ENCODE measurements at places on chromosomes 1 and 21.

DNA sequence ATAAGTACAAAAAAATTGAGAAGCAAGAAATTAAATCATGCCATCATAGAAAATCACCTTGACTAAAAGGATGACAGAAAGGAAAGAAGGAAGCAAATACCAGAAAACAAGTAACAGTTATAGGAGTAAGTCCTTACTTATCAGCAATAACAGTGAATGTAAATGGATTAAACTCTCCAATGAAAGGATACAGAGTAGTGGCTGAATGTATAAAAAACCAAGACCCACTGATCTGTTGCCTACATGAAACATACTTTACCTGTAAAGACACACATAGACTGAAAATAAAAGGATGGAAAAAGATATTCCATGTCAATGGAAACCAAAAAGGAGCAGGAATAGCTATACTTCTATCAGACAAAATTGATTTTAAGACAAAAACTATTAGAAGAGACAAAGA, 52.2 kb downstream of the RABGAP1L start:
- DNase-seq, result no peak

DNA sequence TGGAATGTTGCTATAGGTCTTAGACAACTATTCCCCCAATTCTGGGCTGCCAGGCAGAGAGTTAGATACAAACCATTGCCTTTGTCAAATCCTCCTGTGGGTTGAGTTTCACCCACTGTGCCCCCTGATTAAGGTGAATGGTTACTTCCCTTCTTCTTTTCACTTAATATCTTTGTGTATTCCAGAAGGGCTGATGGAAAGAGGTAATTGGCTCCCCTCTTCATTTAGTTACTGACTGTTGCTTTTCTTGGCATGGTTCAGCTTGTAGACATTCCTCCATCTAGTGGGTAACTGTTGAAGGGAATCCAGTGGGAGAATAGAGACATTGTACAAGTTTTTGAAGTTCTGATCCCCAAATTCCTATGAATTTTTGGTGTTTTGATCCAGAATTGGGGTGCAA, 43.8 kb upstream of the MACF1 start:
- DNase-seq, result no peak

- DNase-seq, result no peak
These were observed 198.3 kb downstream of the SLC44A5 start for GRCh38 chr1:75412616-75413015.

DNA sequence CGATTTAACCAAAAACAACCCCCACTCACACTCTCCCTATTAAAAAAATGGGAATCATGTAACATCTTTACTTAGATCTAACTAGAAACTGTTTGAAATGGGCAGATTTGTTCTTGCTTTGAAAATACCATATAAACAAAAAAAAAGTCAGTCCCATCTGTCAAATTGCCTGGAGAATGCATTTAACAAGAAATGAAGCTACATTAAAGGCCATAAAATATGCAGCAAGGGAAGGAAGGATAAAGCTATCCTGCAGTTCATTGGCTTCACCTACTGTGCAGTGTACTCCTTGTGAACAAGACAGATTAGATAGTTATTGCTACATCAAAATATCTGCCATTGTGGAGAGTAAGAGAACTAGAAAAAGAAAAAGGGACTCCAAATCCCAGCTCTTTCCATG, 160.5 kb downstream of the LRRC7 start:
- DNase-seq, result no peak

DNA sequence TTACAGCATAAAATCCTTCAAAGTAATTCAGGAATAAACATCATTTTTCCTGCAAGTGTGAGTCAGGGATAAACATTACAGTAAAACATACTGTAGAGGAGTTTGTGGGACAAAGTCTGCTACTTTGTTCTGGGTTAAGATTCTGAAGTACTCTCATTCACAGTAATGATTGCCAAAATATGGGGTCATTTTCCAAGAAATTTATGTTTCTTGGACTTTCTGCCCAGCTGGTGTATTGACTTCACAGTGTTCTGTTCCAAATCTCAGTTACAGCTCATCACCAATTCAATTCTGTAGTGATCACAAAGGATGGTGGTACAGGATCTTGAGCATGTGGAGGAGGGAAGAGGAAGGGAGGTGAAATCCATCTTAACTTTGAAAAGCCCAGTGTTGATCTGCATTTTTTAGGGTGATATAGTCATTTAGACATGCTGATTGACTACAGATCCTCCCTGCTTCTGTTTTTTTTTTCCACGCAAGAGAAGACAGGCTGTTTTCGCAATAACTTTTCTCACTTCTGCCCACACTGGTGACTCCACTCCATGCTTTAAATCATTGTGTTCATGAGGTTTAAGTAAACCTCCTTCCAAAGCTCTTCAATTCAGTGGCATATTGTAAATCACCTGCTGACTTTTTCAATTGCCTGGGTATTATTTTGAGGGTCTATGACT, 60.4 kb upstream of the C1orf53 start:
- peak; percentile 66 for DNase-seq

GRCh38 chr1:84090447-84091245, 53.4 kb upstream of the PRKACB start:
- DNase-seq, result no peak
